Esophagus mucosa (tissue), 1 donor: ENCODE measurements at places on chromosomes 6 and 20.
A peak's percentile ranks its signal among the peaks of the same experiment; 100 is the strongest.

DNA sequence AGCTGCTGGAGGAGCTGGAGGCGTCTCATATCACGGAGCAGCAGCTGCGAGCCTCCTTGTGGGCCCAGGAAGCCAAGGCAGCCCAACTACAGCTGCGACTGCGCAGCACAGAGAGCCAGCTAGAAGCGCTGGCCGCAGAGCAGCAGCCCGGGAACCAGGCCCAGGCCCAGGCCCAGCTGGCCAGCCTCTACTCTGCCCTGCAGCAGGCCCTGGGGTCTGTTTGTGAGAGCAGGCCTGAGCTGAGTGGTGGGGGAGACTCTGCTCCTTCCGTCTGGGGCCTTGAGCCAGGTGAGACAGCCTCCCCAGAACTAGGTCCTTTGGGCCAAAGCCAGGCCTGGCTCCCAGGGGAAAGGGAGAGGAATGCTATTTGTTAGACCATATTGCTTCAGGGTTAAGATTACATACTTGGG, 31.7 kb downstream of the C20orf173 start:
- ATAC-seq, result peak; percentile 19

DNA sequence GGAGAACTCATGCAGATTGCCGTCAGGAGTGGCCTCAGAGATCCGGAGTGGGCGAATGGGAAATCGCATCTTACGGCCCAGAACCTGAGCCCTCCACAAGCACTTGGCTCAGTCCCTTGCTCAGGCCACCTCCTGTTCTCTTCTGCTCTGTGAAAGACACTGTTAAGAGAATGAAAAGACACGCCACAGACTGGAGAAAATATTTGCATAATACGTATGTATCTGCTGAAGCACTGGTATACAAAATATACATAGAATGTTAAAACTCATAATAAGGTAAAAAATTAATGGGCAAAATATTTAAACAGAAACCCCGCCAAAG, 838 bp upstream of the POM121L2 start:
- ATAC-seq, result no peak

- no peak for ATAC-seq
Observed at GRCh38 chr20:23874747-23875146, 4.8 kb downstream of the CST5 start.

DNA sequence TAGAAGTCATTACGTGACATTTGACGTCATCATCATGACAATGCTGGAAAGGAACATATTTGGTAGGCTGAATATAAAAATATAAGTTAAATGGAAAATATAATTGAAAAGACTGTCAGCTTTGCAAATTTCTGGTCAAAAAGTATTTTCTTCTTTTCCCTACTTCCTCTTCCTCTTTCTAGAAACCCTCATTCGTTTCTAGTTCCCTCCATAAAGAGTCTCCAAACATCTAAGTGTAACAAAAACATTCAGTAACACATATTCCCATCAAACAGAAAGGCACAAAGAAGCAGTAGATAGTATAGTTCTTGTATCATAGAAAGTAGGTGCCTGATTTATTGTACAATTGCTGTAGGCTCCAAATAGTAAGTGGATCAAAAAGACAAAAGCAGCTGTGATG, 150.8 kb upstream of the FAM83B start:
- no peak for ATAC-seq

GRCh38 chr6:44278315-44278714, 8.1 kb downstream of the TMEM151B start:
- ATAC-seq, result no peak

DNA sequence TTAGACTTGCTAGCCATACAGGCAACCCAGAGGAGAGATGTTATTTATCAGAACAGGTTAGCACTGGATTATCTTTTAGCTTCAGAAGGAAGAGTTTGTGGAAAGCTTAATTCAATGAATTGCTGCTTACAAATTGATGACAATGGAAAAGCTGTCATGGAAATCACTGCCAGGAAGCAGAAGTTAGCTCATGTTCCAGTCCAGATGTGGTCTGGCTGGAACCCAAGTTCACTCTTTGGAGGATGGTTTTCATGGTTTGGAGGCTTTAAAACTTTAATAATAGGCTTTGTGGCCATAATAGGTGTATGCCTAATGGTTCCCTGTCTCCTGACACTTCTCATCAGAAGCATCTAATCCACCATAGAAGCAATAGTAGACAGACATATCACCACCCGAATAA, 699.0 kb downstream of the PHF3 start:
- no peak for ATAC-seq

DNA sequence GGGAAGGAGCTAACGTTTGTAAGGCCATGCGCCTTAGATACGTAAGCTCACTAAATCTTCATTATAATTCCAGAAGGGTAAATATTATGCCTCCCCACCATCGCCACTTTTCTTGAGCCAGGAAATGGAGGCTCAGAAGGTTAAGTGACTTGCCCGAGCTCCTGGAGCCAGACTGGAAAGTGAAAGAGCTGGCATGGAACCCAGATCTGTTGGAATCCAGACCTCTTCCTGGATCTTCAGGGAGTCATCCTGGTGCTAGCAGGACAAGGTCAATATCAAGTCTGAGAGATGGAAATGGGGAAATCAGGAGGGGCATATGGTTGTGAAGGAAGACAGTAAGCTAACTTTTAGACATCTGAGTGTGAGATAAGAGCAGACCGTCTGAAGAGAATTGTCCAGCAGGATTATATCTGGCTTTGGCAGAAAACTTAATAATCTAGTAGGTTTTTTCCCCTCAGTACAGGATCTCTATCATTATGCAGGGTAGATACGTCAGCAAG, 6.2 kb downstream of the TMEM200A start:
- ATAC-seq, result no peak

DNA sequence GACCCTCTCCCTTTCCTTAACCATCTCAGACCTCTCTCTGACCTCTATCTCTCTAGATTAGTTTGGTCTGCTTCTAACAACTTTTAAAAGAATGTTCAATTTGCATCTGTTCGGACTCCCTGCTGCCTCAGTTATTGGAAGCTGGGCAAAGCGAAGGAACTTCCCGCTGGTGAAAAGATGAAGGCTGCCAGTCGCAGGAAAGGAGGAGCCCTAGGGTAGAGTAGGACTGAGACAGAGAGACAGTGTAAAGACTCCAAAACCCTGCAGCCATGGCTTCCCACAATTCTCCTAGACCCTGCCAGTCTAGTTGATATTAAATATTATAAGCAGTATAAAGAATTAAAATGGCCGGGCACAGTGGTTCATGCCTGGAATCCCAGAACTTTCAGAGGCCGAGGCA, 581.8 kb downstream of the EPM2A start:
- no peak for ATAC-seq

- ATAC-seq, result no peak
Observed at GRCh38 chr6:48511378-48511777, 400.4 kb upstream of the PTCHD4 start.

DNA sequence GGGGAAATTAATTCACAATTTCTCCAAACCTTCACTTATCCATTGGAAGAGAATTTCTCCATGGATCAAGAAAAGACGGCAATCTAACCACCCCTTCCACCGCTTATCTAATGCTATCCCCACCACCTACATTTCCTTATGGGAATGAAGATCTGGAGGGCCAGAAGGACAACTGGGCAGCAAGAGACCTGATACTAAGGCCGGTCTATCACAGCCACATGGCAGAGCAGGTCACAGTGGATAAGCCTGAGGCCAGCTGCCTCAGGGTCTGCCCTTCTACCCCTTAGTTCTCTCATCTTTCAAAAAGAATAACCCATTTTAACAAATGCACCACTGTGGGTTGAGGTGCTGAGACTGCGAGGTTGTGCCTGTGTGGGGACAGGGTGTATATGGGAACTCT, 37.1 kb downstream of the MAN1A1 start:
- no peak for ATAC-seq

DNA sequence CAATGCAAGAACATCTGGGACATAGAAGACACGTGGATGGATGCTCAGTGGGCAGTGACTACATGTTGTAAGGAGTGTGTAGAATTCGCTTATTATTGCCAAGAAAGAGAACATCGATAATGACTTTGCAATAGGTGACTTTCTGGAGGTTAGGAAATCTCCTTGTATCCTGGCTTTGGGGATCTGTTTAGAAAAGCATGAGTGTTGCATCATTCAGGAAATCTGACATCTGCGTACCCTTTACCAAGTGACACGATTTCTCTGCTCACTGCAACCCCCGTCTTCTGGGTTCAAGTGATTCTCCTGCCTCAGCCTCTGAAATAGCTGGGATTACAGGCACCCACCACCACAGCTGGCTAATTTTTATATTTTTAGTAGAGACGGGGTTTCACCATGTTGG, 23.2 kb downstream of the RIN2 start:
- no peak for ATAC-seq

DNA sequence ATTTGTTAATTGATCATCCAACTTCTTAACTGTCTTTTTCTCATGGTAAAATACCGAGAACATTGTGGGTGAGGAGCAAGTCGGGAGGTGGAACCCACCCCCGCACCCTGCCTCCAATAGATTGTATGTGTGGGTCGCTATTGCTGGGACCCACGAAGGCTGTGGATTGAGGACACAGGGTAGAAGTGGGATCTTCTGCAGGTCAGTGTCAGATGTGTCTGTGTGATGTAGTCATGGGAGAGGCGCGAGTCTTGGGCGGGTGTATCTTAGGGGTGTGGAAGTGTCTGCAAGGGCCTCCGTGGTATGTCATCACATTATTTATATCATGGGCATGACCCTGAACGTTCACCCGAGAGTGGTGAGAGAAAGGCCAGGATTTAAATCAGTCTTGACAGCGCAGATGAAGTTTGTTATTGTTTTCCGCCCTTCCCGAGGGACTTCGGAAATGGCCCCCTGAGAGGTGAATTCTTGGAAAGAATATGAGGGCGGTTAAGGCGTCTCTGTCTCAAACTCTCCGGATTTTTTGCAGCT, 472 bp upstream of the PAQR8 start:
- peak; percentile 82 for ATAC-seq
